Colonic mucosa (tissue), 4 donors: ENCODE measurements at places on chromosomes 6 and 20. TPM values are rescaled to one million over a fixed set of nuclear protein-coding genes. Genes with fewer than 3 reads are reported as not detected.

The FOXC1 gene
- 1.5 TPM for total RNA-seq

The IL17F gene
- not detected for total RNA-seq

The TUBE1 gene
- 14.9 TPM for total RNA-seq

The GINS1 gene
- 5.4 TPM for total RNA-seq

- no peak for DNase-seq
- H3K27ac ChIP-seq: no peak overlapping the region
- H3K4me1 ChIP-seq: peaks cover 6% of the 10 kb centered on the region
- H3K4me3 ChIP-seq: no peak overlapping the region
Observed at GRCh38 chr6:105604587-105604884, 201.7 kb upstream of the PREP start.

DNA sequence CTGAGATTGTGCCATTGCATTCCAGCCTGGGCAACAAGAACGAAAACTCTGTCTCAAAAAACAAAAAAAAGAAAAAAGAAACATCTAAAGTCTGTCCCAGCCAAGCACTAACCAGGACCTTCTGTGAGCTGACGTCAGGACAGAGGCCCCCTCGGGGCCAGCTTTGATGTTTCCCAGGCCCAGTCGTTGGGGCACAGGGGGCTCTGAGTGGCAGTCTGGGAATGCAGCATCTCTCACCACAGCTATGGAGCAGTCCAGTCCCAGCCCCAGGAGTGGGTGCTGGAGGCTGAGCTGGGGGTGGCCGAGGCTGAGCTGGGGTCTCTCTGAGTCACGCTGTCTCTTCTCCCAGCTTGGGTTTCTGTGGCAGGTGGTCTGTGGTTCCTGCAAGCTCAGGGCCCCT is 46.0 kb upstream of the SRF start:
- no peaks in the 10 kb centered on the region for H3K36me3 ChIP-seq
- no peak for DNase-seq
- H3K4me3 ChIP-seq: no peak overlapping the region

DNA sequence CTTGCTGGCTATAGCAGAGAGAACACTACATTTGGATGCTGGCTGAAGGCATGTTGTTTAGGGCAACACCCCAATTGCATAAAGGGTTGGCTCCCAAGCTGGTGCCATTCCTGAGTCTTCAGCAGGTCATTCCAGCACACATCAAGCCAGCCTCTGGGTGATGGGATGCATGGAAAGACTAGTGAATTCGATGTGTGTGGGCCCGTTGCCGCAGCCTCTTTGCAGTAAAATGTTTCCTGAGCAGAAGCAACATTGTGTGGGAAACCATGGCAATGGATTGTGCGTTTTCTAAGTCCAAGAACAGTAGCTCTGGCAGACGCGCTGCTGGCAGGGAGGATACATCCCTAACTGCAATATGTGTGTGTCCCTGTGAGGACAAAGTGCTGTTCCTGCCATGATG is 142.4 kb upstream of the SLC24A3 start:
- no peaks in the 10 kb centered on the region for H3K27me3 ChIP-seq
- H3K4me3 ChIP-seq: no peak overlapping the region
- no peak overlapping the region for H3K27ac ChIP-seq
- no peaks in the 10 kb centered on the region for H3K4me1 ChIP-seq
- no peaks in the 10 kb centered on the region for H3K36me3 ChIP-seq

- no peak overlapping the region for H3K4me3 ChIP-seq
- H3K4me1 ChIP-seq: no peaks in the 10 kb centered on the region
- no peaks in the 10 kb centered on the region for H3K27me3 ChIP-seq
- DNase-seq: no peak
Observed at GRCh38 chr6:161598896-161599295, 325.0 kb upstream of the AGPAT4 start.

GRCh38 chr6:130426066-130426721 is 60.4 kb downstream of the TMEM200A start:
- DNase-seq: no peak
- H3K36me3 ChIP-seq: no peaks in the 10 kb centered on the region
- no peaks in the 10 kb centered on the region for H3K4me1 ChIP-seq
- no peaks in the 10 kb centered on the region for H3K27me3 ChIP-seq

GRCh38 chr6:42212442-42212841 is 5.2 kb downstream of the MRPS10 start:
- H3K27me3 ChIP-seq: no peaks in the 10 kb centered on the region
- no peak overlapping the region for H3K27ac ChIP-seq
- H3K36me3 ChIP-seq: peaks cover 21% of the 10 kb centered on the region
- H3K4me3 ChIP-seq: no peak overlapping the region

- H3K4me3 ChIP-seq: no peak overlapping the region
- peak overlapping the region; percentile 89 for H3K27ac ChIP-seq
- no peak for DNase-seq
- peaks cover 14% of the 10 kb centered on the region for H3K4me1 ChIP-seq
Observed at GRCh38 chr6:35166116-35166515, 25.0 kb upstream of the TCP11 start.
